ENCODE measurements at places on chromosomes 2 and 18. TPM values are rescaled to one million over a fixed set of nuclear protein-coding genes. Genes with fewer than 3 reads are reported as not detected.

- no peak for DNase-seq
Measured at GRCh38 chr2:27281442-27281841, 787 bp upstream of the TRIM54 start.

- DNase-seq: peak; percentile 85
Measured at GRCh38 chr2:172196768-172197431, 94.2 kb upstream of the DLX2 start.

- DNase-seq: peak; percentile 85
Measured at GRCh38 chr18:35407871-35408481, 30.8 kb upstream of the ZNF396 start.

The DSG1 gene
- 26.5 TPM for total RNA-seq

- no peak for DNase-seq
Measured at GRCh38 chr2:42404676-42405075, 43.7 kb upstream of the COX7A2L start.

- DNase-seq: no peak
Measured at GRCh38 chr2:23077596-23077995, 307.4 kb upstream of the KLHL29 start.

- peak; percentile 69 for DNase-seq
Measured at GRCh38 chr2:20381457-20381856, 30.8 kb upstream of the PUM2 start.

DNA sequence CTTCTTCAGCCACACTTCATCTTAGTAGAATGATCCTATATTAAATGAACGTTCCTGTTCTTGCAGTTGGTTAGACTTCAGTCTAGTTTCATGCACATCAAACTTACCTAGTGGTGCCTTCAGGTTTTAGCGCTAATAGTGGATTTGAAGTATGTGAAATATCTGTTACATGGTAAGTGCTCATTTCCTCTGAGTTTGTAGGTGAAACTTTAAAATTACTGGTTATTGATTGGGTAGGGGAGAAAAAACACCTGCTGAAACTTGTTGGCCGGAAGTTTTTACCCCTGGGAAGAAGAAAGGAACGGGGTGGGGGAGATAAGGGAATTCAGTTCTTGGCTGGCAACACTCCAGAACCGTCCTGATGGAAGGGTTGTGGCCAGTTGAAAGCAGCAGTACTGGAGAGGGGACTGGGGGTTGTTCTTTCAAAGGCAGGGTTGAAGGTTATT is 112.8 kb downstream of the SPTBN1 start:
- DNase-seq: no peak

The MRO gene
- 1.9 TPM for total RNA-seq

DNA sequence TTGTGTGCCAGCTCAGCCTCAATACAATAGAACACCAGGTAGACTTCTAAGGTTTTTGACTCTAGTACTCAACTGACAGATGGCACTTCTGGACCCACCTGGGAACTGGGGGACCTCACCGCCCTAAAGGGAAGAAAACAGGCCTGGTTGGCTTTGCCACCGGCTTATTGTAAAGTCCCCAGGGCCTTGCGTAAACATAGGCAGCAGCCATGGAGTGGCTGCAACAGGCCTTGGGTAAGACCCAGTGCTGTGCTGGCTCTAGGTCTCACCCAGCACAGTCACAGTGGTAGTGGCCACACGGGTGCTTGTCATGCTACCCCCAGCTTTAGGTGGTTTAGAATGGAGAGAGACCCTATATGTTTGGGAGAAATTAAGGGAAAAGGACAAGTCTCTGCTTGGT is 230.7 kb upstream of the SESTD1 start:
- no peak for DNase-seq

The DSG4 gene
- total RNA-seq: 0.24 TPM

The OST4 gene
- 441 TPM for total RNA-seq

The NT5C1B gene
- 4.3 TPM for total RNA-seq

DNA sequence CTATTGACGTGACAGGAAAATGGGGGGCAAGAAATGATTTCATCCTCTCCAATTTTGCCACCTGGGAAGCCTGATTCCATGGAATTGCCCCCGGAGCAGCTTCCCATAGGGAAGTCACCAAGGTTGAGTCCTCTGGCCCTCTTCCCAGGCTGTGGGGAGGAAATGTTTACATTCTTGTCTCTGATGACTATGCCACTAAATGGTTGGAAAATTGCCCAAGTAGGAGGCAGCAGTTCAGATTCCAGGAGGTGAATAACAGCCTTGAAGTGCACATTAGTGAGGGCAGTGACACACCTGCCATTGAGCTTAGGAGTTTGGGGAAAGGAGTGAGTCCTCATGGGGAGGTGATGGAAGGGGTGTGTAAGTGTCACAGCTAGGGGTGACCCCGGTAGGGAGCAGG is 449.2 kb upstream of the DCC start:
- peak; percentile 6 for DNase-seq

DNA sequence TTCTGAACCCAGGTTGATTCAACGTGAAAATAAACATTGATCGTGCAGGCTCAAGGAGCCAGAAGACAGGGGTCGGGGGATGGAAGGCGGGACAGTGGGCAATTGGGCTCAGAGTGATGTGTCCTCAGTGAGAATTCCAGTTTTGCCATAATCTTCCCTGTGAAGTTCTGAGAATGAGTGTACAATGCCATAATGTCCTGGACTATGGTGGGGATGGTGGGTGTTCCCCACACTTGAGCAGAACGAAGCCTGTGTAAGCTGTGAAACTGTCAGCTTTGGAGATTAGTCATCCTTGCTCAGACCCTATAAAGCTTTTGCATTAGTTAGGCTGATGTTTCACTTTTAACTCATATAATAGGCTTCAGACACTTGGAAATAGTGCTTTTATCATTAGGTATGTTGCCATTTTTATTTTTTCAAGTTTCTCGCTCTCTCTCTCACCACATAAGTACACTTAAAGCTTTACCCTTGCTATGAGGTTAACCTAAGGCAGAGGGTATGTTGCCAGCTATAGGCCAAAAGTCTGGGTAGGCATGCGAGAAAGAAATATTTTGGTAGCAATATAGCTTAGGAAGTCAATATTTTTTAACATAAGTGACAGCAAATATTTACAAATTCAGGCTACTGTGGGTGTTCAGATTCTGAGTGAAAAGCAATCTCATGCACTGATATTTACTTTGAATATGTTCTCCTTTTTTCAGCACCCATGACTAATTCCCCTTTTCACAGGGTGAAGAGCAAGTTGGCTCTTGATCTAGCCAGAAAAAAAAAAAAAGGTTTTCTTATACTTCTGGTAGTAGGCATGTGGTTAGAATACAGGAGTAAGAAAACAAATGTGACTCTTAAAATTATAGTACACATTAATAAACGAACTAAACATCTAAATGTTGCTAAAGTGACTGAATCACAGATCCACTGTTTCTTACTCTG is 47.2 kb downstream of the CDC42EP3 start:
- no peak for DNase-seq

The UGT1A7 gene
- total RNA-seq: 3.6 TPM

- peak; percentile 24 for DNase-seq
Measured at GRCh38 chr2:162333968-162334367, 10.0 kb upstream of the GCA start.

GRCh38 chr2:137435162-137435561 is 529.1 kb upstream of the HNMT start:
- DNase-seq: peak; percentile 4

DNA sequence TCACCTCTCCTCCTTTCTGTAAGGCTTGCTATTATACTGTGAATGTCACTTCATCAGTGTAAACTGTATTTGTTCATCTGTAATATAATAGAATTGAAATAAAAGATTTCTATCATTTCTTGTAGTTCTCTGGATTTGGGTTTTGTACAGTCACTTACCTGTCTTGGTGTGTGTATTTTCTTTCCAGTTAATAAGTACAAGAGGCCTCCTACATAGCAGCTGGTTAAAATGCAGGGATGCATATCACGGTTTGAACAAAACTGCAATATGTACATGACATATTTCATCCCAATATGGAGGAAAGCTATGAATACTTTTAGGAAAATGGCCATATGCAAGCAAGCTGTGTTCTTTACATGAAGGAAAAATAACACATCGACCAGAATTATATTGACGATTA is 5.4 kb upstream of the STAT1 start:
- DNase-seq: no peak

DNA sequence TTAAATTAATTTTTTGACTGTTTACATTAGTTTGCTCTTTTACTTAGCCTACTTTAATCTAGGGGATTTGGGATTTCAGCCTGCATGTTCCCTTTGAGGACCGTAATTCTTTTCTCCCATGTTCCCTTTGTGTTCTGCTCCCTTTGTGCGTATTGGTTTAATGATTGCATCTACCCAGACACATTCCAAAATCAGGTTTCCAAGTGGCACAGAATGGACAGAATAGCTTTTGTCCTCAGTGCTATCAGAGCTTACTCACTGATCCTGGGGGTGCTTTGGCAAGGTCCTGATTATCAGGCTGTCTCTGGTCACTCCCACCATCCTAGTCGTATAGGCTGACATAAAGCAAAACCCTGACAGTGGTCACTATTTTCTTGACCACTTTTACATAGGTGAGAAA is 867.5 kb downstream of the TSN start:
- DNase-seq: no peak

DNA sequence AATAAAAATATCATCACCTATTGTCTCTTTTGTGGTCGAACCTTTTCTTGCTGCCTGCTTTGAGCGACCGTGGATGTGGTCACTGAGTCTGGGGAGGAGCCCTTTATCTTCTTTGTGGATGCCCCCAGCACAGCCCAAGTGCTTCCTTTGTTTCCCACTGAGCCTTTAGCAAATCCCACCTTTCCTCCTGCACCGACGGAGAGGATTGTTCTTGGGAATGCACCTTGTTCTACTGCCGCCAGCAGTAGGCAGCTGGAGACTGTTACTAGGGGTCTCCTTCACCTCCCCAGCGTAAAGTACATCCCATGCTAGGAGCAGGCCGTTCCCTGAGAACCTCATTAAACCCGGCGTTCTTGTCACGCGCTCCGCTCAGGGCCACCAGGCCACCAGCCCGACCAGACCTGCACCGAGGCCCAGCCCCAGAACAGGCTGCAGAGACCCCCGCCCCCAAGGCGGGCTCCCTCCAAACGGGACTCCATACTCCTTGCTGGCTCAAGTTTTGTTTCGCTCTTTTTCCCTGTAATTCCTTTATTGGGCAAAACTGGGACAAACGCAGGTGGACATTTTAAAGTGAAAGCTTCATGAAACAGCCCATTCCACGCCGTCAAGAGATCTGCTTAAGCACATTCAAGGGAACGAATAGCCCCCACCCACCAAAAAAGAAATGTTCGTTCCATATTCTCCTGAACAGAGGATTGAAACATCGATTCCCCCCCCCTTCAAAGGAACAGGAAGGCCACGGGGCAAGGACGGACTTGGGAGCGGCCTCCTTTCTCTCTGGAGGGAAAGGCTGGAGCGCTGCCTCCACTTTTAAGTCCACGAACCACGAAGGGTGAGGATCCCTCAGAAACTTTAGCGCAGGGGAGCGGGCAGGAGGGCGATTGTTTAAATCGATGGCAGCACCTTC is 1.1 kb upstream of the MAT2A start:
- peak; percentile 52 for DNase-seq

DNA sequence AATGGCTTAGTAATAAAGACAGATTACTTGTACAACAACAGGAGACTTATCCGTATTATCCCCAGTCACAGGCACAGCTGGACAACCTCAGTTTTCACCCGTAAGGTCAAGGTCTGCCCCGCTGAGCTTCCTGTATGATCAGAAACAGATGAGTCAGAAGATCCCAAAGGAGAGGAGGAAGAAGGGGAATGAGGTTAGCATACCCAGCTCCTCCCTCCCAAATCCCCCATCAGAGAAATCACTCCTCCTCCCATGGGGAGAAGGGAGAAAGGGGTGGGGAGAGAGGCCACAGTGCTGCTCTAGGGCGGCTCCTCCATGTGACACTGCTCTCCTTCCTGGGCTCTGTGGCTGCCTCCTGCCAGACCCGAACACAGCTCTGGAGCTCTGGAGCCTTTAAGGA is 53.8 kb upstream of the SPTBN1 start:
- DNase-seq: peak; percentile 83

DNA sequence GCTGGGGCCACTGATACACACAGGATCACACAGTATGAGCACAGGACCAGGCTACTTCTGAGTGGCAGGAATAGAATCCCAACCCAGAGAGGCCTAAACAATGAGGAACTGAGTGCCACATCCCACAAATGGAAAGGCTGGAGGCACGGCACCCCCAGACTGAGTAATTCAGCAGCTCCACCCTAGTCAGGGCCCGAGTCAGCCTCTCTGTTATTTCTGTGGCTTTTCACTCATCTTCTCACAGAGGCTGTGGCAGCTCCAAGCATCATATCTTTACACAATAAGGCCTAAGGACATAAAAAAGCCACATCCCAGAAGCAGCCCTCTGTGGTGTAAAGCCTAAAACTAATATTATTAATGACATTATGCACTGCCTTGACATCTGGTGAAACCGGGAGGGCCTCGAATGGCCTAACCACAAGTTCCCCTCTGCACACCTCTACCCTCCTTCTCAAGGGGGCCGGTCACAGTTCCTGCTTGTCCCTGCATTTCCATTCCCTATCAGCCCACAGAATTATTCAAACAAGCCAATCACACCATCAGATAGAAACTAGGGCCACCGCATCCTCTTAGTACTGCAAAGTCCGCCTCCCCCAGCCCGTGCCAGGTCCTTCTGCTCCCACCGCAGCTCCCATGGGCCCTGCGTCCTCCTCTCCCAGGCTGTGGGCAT is 12.5 kb upstream of the MAL start:
- DNase-seq: no peak

GRCh38 chr2:109148117-109148746 is 19.2 kb downstream of the SH3RF3 start:
- DNase-seq: no peak

The SRD5A2 gene
- total RNA-seq: 0.72 TPM

GRCh38 chr18:69982417-69982816 is 34.7 kb upstream of the CD226 start:
- no peak for DNase-seq

DNA sequence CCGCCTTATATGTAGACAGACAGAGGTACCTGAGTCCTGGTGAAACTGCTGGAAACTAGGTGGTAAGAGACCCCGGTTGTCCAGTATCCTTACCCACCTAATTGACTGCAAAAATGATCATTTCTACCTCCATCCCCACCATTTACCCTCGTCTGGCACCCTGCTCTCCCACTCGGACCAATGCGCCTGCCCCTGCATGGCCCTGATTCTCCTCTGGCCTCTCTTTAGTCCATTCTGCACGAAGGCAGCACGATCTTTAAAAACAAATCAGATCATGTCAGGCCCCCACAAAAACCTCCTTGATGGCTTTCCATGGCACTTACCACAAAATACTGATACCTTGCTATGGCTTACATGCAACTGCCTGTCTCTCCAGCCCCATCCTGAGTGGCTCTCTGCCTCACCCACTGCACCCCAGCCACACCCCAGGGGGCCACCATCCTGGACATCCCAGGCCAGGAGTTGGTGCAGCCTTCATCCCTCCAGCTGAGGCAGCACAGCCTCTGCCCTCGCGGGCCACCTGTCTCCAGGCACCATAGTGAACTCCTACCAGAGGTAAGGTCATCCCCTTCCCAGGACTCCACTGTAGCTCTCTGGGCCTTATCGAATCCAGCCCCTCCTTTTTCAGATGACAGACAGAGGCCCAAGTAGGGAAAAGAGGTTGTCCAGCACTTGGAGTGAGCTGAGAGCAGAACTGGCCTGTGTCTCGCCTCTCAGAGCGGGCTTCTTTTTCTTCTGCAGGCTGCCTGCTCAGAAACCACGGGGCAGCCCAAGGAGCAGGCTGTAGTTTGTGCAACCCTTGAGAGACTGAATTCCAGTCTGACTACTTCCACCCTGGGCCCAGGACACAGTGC is 12.3 kb upstream of the CIB4 start:
- DNase-seq: peak; percentile 37

The TMEM163 gene
- 3.4 TPM for total RNA-seq

- DNase-seq: no peak
Measured at GRCh38 chr2:37852585-37853014, 72.5 kb upstream of the RMDN2 start.

GRCh38 chr2:73780237-73780582 is 307 bp upstream of the DUSP11 start:
- DNase-seq: no peak

GRCh38 chr2:175950512-175950911 is 51.6 kb downstream of the LNPK start:
- DNase-seq: no peak

All from umbilical cord (tissue), 2 donors.